Stimulated activated CD4-positive, alpha-beta T cell treated with anti-CD3 and anti-CD28 coated beads, Interleukin-1b, Interleukin-23, amount 100 ng/mL, for 48 hours (primary cell): ENCODE measurements at places on chromosomes 5 and 9.
A peak's percentile ranks its signal among the peaks of the same experiment; 100 is the strongest.

DNA sequence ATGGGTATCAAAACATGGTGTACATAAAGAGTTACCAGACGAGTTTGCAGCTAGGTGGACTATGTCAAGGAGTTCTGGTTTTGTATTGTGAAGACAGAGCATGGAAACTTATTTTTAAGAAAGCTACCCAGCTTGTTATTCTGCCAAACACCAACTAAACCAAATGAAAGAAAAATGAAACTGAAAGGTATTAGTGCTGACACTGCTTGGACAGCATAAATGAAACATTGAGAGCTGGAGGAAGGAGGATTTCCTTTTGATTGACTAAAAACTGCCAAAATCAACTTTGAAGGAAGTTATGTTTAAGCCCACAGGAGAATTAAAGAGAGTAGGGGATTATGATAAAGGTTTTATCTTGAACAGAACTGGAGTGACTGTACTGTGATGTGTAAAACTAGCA, 766.2 kb downstream of the PTPRD start:
- no peak for DNase-seq

DNA sequence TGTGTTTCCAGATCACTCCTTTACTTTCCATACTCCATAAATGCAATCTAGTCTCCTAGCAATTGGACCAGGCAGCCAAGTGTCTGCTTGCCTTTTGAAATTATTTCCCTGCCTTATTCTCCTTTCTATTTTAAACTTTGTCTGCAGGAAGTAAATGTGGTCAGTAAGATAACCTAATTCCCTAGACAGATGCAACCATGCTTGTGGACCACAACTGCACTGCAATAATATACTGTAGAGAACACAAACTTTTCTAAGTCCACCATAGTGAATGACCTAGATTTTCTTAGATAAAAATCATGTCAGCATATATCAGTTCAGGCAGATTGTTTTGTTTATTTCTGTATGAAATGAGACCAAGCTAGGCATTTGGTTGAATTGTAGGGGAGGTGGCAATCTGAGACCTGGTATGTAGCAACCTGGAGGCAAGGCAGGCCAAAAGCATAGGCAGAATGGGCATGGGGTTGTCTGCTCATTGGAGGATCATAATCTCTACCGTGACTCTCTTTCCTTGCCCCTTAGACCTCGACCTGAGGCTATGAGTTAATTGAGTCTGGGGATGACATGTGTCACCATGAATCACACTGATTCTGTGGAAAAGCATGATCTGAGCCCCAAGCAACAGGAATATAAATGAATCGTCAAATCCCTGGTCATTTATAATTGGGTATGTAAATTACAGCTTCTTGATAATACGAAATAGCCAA, 20.7 kb downstream of the ACTL7B start:
- no peak for DNase-seq

DNA sequence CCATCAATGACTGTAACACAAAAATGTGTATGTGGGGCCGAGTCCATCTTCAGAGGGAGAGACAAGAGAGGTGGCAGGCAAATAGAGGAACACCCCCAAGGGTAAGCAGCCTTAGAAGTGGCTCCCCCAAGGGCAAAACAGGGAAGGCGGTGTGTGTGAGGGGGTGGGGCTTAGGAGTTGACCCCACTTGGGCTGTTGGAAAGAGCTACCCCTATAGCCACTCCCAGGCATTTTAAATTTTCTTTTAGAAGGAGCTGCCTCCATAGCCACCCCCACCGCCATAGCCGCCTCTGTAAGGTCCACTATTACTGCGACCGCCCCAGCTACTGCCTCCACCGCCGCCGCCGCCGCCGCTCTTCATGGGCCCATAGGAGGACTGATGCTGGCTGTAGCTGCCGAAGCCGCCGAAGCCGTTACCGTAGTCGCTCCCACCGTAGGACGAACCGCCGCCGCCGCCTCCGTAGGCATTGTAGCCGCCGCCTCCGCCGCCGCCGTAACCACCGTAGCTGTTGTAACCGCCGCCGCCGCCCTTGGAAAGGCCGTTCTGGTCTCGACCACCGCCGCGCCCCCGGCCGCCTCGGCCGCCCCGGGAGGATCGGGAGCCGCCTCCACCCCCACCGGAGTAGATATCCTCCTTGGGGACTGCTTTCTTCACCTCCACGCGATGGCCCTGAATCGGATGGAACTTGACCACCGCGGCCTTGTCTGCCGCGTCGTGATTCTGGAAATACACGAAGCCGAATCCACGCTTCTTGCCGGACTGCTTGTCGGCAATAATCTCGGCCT, 1.1 kb downstream of the HNRNPA0 start:
- peak; percentile 29 for DNase-seq

- DNase-seq = peak; percentile 46
Measured at GRCh38 chr9:93451849-93452709, 594 bp downstream of the FAM120A start.

- DNase-seq = no peak
Measured at GRCh38 chr9:15121630-15122029, 185.4 kb downstream of the TTC39B start.
